NCI-H510A treated with DMSO at 0.1 percent for 48 hours (cell line): ENCODE measurements at places on chromosomes 16 and 17.

GRCh38 chr17:30520882-30521281 lies 43.7 kb downstream of the GOSR1 start:
- no peak for DNase-seq

DNA sequence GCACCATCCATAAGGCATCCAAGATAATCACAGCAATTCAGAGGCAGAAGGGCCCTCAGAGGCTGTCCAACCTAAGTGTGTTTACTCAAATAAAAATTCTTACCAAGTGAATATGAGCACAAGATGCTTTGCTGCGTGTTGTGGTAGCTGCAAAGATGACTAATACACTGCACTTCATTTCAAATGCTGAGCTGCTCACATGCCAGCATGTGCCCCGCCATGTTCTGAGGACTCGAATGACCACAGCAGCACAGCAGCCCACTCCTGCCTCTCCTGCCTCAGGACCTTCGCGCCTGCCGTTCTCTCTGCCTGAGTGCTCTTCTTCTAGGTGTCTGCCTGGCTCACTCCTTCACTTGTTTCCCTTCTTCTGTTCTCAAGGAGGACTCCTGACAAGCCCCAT lies 19.0 kb downstream of the PIK3R5 start:
- no peak for DNase-seq

GRCh38 chr16:88770461-88771293 lies 14.3 kb downstream of the PIEZO1 start:
- DNase-seq = peak; percentile 12

DNA sequence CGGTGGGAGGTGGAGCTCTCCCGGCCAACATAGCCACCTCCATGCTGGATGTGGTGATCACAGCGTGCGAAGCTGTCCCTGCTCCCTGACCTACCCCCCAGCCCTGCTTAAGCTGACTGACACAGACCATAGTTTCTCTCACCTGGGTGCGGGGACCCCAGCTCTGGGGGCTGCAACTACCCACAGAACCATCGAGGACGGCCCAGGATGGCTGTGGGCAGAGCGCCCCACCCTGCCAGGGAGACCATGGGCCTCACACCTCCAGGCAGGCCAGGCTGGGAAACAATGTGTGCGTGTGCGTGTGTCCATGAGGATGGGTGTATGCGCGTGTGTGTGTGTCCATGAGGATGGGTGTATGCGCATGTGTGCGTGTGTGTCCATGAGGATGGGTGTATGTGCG lies 20.4 kb downstream of the BAHCC1 start:
- no peak for DNase-seq
